ENCODE measurements at places on chromosomes 5 and 9. TPM values are rescaled to one million over a fixed set of nuclear protein-coding genes. Genes with fewer than 3 reads are reported as not detected.
A peak's percentile ranks its signal among the peaks of the same experiment; 100 is the strongest.

Gene FBXW11
- total RNA-seq = 96.4 TPM

Gene TSSK1B
- total RNA-seq = 0.90 TPM

Gene EFNA5
- total RNA-seq = 10.2 TPM

Gene SPATA31D4
- not detected for total RNA-seq

Gene DIRAS2
- total RNA-seq = 2.2 TPM

Gene TEX48
- not detected for total RNA-seq

- no peaks in the 10 kb centered on the region for H3K27me3 ChIP-seq
- H3K4me1 ChIP-seq = no peaks in the 10 kb centered on the region
- no peak for DNase-seq
- no peaks in the 10 kb centered on the region for H3K36me3 ChIP-seq
- no peak overlapping the region for H3K27ac ChIP-seq
- H3K4me3 ChIP-seq = no peak overlapping the region
Observed at GRCh38 chr5:20360263-20360662, 372.3 kb upstream of the CDH18 start.

DNA sequence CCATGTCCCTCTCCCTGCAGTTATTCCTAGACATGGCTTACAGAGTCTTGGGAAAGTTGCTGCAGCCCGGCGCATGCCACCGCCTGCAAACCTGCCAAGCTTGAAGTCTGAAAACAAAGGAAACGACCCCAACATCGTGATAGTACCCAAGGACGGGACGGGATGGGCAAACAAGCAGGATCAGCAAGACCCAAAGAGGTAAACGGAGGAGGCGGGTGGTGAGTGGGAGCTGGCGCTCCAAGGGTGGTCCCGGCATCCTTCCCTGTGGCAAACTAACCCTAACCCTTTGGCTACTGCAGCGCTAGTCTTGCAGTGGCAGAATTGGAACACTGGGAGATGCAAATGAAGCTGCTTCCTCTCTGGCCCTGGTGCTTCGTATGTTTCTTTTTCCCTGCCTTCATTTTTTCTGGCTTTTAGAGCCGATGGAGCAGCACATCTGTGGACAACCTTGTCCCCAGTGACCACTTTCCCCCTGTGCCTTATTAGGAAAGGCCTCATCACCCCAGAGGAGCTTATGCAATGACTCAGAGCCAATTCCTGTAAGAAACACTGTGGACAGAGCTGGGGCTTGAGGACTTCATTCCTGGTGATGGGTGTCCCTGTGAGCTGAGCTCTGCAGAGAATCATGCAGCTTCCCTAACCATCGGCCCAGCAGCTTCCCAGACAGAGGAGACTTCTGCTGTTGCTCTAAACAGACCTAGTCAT lies 38.9 kb downstream of the PRRC2B start:
- DNase-seq = no peak
- H3K36me3 ChIP-seq = peaks cover 60% of the 10 kb centered on the region
- no peak overlapping the region for H3K4me3 ChIP-seq

- H3K4me1 ChIP-seq = no peaks in the 10 kb centered on the region
- no peaks in the 10 kb centered on the region for H3K27me3 ChIP-seq
- H3K27ac ChIP-seq = no peak overlapping the region
- DNase-seq = no peak
Observed at GRCh38 chr5:96605144-96605837, 56.9 kb upstream of the CAST start.

DNA sequence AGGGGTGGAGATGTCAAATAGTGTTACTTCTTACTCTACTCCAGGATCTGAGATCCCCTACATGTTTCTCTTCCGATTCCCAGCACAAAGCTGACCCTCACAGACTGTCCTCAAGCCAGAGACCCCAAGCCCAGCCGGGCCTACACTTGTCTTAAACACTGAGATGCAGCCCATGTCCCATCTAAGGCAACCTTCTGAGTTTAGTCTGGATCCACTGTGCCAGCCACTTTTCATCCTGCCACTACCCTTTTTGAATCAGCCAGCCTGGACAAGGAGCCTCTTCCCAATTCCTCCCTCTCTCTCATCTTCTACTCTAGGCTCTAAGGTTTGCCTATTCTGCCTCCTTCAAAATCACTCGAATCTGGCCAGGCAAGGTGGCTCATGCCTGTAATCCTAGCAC lies 6.2 kb upstream of the MYORG start:
- no peak overlapping the region for H3K4me3 ChIP-seq
- DNase-seq = no peak
- no peak overlapping the region for H3K27ac ChIP-seq
- no peaks in the 10 kb centered on the region for H3K27me3 ChIP-seq

GRCh38 chr5:116645627-116646026 lies 71.0 kb upstream of the SEMA6A start:
- H3K4me1 ChIP-seq = no peaks in the 10 kb centered on the region
- no peak overlapping the region for H3K4me3 ChIP-seq
- no peaks in the 10 kb centered on the region for H3K36me3 ChIP-seq
- no peak overlapping the region for H3K27ac ChIP-seq
- no peak for DNase-seq
- no peaks in the 10 kb centered on the region for H3K27me3 ChIP-seq

- peak; percentile 88 for DNase-seq
- no peaks in the 10 kb centered on the region for H3K4me1 ChIP-seq
- no peaks in the 10 kb centered on the region for H3K36me3 ChIP-seq
Observed at GRCh38 chr5:18465833-18466681, 831.8 kb downstream of the TAF11L14 start.

DNA sequence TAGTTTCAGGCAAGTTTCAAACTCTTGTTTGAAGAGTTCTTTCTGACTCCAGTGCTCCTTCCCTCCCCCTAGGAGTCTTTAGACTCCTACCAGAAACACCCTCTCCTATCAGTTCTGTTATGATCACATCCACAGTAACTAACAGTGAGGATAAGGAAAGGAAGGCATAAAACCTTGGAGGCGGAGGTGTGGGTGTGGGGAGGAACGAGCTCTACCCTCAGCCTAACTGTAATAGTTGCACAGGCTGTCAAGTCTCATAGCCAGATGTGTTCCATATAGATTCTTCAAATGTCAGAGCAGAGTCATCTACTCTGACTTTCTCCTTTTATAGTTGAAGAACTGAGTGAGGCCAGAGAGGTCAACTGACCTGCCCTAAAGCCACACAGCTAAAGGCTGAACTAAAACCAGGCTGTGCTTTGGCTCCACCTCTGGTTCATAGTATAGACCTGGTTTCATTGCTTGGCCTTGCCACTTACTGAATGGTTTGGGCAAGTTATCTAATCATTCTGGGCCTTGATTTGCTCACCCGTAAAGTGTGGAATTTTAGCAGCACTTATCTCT lies 34.4 kb upstream of the PIK3R1 start:
- no peaks in the 10 kb centered on the region for H3K27me3 ChIP-seq
- no peaks in the 10 kb centered on the region for H3K4me1 ChIP-seq
- DNase-seq = no peak
- H3K27ac ChIP-seq = no peak overlapping the region
- H3K36me3 ChIP-seq = no peaks in the 10 kb centered on the region
